Left hindlimb (tissue), 1 donor: ENCODE measurements at places on chromosomes 6 and 20.
A peak's percentile ranks its signal among the peaks of the same experiment; 100 is the strongest.

DNA sequence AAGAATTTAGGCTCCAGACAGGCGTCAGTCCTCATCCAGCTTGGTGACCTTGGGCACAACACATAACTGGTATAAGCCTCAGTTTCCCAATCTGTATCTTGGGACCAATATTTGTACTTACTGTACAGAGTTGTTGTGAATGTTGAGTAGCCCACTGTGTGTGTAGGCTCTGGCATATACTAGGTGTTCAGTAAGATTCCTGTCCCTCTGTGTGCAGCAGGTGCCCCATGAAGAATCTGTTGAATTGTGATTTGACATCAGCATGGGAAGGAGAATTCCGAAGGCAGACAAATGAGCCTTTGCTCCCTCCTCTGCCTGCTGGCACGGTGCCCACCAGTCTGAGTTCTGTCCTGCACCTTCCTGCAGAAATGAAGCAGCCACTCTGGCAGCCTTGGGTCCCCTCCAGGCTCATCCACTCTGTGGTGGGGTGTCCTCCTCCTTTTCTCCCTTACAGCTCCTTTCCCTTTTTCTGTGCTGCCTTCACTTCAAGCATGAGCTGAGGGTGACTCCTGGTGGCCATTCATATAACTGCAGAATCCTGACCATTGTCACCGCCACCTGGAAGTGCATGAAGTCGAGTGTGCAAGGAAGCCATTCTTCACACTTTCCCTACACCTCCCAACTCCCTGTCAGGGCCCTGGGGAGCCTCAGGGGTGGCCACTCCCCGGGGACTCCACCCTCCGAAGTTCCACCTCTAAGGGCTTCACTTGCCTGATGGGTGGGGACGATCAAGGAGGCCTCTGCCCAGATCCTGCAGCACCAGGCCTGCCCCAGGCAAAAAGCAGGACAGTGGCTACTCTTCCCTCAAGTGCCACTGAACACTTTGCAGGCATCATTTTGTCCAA lies 48.2 kb downstream of the MRPL14 start:
- DNase-seq = peak; percentile 81

GRCh38 chr20:62030834-62031434 lies 34.7 kb downstream of the TAF4 start:
- no peak for DNase-seq

GRCh38 chr6:14743474-14744211 lies 502.2 kb upstream of the JARID2 start:
- no peak for DNase-seq

- no peak for DNase-seq
Measured at GRCh38 chr6:144066741-144067484, 28.5 kb downstream of the SF3B5 start.

GRCh38 chr6:134662077-134662700 lies 287.7 kb downstream of the ALDH8A1 start:
- no peak for DNase-seq

DNA sequence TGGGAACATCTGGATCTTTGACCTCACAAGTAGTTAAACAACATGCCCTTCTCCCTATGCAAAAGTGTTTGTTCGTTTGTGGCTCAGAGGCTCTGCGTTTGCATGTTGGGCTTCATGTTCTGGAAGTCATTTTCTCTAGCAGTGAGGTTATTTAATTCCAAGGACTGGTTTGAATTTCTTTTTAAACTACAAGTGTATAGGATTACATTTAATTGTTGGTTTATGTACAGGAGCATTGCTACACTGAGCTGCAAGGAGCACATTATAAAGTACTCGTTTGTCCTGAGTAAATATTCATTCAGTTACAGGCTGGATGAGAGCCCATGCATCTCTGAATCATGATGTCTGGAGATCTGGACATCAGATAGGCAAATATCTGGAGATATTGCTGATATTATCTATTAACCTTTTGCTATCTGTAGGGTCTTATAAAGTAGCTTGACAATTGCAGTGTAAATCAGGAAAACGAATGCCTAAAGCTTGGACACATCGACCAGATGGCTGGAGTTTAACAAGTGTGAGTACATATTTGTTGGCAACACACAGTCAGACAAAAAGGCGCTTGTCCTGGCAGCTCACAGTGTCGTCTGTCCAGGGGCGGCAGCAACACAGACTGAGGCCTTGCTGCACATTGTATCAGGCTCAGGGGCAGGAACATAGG lies 84.6 kb downstream of the PDE7B start:
- peak; percentile 37 for DNase-seq

DNA sequence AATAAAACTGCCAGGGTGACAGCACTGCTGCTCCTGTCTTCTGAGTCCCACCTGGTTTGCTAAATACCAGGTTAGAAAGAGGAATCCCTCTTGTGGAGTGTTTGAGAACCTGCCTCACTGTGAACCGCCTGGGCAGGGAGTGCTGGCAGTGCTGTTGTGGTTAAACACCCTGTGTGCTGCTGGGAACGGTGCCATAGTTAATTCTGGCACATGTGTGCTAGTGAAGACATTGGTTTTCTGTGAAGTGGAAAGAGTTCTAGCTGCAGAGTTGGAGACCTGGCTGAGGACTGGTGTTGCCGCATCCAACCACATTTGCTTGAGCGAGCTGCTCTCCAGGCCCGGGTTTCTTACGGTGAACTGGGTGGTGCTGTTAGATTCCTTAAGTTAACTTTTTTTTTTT lies 72.7 kb downstream of the IGF2R start:
- peak; percentile 84 for DNase-seq

DNA sequence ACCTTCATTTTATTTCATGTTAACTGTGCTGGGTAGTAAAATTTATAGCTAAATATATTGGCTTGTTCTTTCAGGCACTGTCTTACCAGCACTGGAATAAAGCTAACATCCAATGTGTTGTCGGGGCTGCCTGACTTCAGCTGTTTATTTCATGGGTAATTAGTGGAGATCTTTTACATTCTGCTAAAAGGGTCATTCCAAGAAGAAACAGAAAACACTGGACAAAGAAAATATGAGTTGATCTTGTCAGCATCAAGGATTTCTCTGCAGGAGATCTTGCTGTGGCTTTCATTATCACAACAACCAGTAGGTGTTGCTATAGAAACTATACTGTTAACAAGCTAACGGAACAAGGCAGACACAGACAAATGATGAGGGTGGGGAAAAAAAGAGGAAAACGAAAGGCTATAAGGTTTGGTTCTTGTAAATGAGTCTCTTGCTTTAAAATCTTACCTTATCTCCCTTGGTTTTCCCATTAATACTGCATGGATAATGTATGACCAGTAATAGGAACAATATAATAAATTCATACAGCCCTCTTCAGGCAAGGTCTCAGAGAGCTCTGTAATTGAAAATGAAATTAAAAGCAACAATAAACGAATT lies 206.8 kb downstream of the SIM1 start:
- DNase-seq = no peak

DNA sequence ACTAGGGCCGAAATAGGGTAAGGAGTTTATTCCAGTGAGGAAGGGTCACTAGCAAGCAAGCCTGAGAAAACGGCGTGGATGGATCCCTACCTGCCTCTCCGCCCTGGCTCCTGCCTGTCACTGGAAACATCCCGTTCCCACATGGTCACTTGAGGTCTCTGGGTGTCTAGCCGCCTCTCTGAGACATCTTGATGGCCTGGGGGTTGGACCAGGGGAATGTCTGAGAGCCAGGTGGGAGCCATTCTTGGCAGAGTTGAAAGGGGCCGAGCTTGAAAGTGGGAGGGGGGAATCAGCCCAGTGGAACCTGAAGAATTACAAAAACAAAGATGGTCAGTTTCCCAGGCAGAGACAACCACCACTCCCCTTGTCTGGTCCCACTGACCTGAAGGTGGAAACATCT lies 961 bp downstream of the CCHCR1 start:
- DNase-seq = no peak

- DNase-seq = peak; percentile 74
Measured at GRCh38 chr20:49345524-49345923, 67.7 kb upstream of the ZNFX1 start.

- DNase-seq = no peak
Measured at GRCh38 chr6:135116571-135116970, 61.9 kb upstream of the HBS1L start.

DNA sequence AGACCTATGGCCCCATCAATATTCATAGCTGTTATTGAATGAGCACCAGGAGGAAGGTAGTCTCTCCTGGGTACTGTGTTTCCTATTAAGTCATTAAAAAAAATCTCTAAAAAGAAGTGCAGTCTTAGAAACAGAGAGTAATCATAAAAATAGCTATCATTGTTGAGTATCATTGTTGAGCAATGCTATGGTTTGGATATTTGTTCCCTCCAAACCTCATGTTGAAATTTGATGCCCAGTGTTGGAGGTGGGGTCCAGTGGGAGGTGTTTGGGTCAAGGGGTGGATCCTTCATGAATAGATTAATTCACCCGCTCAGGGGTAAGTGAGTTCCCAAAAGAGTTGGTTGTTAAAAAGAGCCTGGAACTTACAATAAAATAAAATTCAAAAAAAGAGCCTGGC lies 88.1 kb upstream of the IYD start:
- DNase-seq = no peak

DNA sequence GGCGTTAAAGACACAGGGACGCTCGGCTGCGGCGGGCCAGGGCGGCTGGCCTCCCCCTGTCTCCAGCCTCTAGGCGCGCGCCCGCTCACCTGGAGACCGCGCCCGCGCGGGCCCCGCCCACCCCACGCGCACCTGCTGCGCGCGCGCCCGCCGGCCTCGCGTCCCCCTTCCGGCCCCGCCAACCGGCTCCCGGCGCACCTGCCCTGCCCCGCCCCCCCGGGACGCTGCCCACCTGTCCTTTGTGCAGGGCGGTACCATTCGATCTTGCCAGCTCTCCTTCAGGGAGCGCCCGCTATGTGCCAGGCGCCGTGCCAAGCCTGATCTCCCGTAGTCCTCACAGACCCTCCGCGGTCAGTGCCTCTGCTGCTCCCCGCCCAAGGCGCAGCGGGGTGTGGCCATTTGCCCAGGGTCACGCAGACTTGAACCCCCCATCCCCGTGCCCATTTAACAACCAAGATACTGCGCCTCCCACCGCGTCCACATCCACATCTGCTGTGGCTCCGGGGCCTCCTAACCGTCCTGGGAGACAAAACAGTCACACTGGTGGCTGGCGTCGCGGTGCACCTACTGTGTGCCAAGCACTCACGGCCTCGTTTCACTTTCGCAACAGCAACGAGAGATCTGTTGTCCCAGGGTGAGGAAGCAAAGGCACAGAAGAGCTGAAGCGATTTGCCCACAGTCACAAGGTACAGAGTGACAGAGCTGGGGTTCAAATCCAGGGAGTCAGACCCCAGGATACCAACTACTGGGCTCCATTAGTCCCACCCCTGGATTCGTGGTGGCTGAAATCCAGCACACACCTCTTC lies 48.1 kb downstream of the NOL4L start:
- no peak for DNase-seq
